ENCODE measurements at places on chromosomes 16 and 17.

DNA sequence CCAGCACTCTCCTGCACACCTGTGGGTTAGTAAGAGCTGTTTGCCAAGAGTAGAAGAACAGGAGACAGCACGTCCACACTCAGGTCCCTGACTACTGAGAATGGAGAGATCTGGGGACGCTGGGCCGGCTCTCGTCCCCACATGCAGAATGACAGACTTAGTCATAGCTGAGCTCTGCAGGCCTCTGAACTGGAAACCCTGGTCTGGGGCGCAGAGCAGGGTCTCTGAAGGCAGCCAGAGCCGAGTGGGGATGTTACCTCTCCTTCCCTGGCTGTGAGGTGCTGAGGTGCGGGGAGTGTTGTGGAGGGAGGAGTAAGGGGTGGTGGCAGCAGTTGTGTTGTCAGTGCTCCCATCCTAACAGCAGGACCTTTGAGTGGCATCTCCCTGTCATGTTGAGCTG, 7.2 kb upstream of the JPT2 start:
- DNase-seq = no peak

DNA sequence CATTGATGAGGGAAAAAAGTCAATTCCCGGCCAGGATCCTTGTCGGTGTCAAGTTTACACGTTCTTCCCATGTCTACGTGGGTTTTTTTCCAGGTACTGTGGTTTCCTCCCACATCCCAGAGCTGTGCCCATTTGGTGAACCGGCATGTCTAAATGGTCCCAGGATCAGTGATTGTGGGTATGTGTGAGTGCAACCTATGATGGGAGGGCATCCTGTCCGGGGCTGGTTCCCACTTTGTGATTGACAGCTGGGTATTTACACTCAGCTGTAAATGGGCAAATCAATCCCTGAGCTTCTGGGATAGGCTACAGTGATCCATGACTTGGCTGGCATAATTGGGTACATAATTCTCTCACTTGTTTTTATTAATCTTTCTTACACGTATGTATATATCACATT, 91.2 kb upstream of the IRX6 start:
- no peak for DNase-seq

- no peak for DNase-seq
Measured at GRCh38 chr16:17446661-17447060, 24.1 kb downstream of the XYLT1 start.

GRCh38 chr16:25707982-25708583, 16.3 kb downstream of the HS3ST4 start:
- DNase-seq = no peak

DNA sequence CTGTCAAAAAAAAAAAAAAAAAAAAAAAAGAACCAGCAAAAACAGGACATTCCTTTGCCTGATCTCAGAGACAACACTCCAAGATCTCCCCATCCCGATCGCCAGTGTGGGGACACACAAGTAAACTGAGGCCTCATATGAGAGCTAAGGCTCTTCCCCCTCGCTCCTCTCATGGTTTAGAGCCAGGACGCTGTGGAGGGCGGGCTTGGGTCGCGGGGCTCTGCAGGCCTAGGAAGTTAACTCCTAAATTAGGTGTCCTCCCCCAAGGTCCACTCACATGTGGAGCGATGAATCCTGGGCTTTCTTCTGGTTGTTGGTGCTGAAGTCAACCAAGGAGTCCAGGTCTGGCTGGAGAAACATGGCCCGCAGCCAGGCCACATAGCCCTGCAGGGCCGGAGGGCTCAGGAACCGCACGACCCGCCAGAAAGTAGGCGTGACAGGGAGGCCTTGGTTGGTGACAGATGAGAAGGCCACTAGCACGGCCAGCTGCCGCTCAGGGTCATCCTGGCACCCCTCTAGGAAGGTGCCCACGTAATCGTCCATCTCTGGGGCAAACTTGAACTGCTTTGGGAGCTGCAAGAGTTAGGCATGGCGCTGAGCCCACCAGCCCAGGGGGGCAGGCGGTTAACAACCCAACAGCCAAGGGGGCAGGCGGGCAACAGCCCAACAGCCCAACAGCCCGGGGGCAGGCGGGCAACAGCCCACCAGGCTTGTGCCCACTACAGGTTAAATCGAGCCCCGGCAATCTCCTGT, 5.2 kb downstream of the MYBBP1A start:
- no peak for DNase-seq

GRCh38 chr17:4944163-4944553, 4.1 kb downstream of the RNF167 start:
- no peak for DNase-seq

DNA sequence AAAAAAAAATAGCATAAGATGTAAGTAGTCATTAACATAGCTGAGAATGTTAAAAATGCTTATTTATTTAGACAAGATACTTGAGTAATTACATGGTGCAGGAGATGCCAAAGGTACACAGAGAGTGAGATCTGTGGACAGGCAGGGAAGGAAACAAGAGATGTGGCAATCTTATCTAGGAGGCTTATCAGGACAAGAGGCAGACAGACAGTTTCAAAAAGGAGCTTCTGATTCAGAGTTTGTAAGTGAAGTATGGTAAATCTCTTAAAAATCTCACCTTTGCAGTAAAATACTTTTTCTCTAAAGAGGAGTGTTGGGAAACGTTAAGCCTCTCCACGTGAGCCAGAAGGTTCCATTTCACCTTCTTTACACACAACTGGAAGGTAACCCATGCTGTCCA, 19.9 kb upstream of the GHDC start:
- no peak for DNase-seq

GRCh38 chr16:19898924-19899604, 14.4 kb upstream of the GPRC5B start:
- DNase-seq = no peak

GRCh38 chr17:45428931-45429338, 3.7 kb downstream of the ARHGAP27 start:
- DNase-seq = no peak

DNA sequence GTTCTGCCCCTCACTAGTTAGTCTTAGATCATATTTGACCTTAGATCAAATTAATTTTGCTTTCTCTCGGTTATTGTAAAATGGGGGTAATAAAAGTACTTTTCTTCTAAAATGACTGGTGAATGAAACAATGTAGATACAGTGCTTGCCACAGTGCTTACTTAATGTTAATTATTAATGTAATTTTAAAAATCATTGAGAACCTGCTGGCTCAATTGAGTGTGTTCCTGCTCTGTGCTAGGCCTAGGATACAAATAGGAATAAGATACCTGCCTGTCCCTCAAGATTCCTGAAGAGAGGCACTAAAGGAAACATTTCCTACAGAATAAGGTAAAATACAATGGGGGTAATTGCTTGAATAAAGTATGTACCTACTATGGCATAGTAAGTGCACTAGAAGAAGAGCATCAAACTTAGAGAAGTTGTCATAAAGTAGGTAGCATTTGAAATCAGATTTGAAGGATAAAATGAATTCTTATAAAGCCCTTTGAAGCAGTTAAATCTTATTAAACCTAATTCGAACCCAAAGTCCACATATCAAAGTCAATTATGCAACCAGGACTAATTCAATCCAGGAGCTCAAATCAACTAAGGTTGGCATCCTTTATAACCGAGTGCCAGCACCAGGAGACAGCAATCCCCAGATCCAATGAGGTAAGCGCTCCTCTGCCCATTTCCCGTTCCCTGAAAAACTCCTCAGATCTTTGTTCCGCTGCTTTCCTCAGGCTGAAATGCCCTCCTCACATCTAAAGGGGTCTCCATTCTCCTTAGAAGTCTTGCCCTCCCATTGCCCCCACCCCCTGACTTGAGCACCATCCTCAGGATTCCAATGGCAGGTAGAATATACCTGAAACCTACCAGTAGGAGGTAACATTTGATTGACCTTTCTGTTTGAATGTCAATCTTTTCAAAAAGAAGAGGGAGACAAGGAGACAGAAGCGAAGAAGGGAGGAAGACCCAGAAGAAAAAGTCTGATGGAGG, 2.4 kb upstream of the MED13 start:
- no peak for DNase-seq

- DNase-seq = no peak
Measured at GRCh38 chr17:70377654-70378053, 208.3 kb downstream of the KCNJ2 start.

GRCh38 chr17:59848778-59849177, 44.0 kb downstream of the TUBD1 start:
- DNase-seq = no peak

- no peak for DNase-seq
Measured at GRCh38 chr16:66502020-66502913, 47.7 kb downstream of the TK2 start.

GRCh38 chr16:68658341-68658973, 13.3 kb downstream of the CDH3 start:
- DNase-seq = peak; percentile 54

- no peak for DNase-seq
Measured at GRCh38 chr16:78957317-78958100, 643.0 kb downstream of the MAF start.

DNA sequence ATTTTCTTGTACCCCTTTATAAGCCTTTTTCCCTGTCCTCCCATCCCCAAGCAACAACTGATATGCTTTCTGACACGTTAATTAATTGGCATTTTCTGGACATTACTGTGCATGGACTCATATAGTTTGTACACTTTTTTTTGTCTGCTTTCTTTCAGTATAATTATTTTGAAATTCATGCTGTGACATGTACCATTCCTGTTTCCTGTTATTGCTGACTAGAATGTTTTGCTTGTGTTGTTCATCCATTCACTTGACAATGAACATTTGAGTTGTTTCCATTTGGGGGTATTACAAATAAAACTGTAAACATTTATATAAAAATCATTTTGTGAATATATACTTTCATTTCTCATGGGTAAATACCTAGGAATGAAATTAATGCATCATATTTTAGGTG, 50.6 kb downstream of the RBBP6 start:
- no peak for DNase-seq

GRCh38 chr16:73131156-73131862, 83.4 kb upstream of the ZFHX3 start:
- no peak for DNase-seq

DNA sequence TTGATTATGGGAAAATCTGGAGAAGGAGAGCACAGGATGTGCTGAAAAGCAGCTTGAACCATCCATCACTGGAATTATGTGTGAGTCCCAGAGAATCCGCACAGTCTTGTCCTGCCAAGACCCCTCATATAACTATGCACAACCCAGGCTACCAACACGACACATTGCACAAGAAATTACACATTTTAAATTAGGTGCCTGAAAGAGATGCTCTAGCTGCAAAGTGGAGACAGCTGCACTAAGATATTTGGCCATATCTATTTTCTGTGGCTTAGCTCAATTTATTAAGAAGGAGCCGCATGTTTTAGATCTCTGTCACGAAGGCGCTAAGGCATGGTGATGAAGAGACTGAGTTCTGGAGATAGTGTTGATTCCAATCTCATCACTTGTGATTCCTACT, 1308.4 kb downstream of the CDH8 start:
- no peak for DNase-seq

DNA sequence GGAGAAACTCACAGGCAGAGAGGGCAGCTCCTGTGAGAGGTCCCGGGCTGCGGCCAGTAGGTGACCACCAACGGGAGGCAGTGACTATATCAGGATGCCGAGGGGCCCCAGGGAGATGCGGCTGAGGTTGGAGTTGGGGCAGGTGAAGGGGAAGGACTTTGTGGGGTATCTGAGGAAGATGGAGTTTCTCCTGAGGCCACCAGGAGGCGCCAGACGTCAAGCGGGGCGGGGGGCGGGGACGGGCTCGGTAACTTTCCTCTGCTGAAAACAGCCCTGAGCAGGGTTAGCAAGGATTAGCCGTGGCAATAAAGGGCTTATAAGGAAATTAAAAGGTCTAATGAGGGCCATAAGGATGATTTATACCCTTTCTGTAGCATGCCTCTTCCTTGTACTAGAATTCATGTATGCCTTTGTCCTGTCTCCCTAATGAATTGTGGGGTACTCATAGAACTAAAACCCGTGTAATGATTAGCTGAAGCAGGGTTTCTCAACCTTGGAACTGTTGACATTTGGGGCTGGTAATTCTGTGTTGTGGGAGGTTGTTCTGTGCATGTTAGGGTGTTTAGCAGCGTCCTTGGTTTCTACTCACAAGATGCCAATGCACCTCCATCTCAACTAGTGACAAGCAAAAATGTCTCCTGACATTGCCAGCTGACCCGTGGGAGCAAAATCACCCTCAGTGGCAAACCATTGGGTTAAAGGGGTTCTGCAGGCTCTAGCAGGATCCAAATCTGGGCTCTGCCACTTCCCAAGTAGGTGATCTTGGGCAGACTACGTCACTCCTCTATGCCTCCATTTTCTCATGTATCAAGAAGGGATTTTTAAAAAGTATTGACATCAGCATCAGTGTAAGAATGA, 74.8 kb upstream of the GRIN2A start:
- no peak for DNase-seq

GRCh38 chr17:77352996-77353395, 212.2 kb downstream of the SEC14L1 start:
- no peak for DNase-seq
